ENCODE measurements at places on chromosomes 3 and 15.

GRCh38 chr3:186983659-186984058 lies 53.3 kb downstream of the ST6GAL1 start:
- no peak for DNase-seq

DNA sequence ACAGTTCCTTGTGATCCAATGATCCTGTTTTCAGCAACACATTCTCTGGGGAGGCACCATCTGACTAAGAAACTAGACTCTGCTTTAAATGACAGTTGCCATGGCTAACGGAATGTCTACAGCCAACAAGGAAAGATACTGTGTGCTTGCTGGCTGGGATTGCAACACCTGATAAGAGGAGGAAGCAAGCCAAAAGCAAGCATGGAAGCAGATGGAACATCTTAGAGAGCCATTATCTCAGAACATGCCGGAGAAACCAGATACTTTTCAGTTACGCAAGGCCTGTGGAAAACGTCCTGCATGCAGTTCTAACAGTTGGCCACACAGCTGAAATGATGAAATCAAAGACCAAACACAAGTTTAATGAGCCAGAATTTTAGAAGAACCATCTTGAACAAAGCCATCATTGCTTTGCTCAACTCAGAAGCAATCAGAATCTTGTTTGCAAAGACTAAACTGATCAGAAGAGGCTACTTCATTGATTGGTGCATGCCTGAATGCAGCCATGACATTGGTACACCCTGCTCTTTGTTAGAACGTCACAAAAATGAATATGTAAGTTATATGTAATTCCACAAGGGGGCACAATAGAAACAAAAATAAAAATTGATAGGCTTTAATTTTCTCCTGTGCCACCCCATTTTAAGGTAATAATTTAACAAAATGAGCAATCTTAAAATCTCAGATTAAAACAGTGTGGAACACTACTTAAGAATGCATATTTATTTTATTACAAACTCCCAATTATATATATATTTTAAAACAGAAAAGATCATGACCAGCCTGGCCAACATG lies 50.8 kb downstream of the GXYLT2 start:
- DNase-seq, result peak; percentile 63

DNA sequence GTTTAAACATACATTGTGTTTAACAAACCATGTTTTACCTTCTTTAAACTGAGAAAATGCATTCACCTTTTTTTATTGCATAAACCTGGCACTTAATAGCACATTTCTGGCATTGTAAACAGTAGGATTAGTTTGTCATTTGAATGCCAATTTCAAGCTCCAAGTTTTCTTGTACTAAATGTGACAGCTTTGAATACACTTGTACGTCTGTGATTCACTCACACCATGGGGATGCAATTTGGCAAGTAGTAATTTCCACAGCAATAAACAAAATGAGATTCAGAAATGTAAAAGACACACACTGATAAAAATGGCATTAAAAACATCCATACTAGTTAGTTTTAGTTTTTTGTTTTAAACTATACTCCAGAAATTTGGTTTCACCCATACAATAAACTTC lies 598.9 kb downstream of the SI start:
- no peak for DNase-seq

- peak; percentile 34 for DNase-seq
Measured at GRCh38 chr3:71487418-71487817, 96.1 kb downstream of the FOXP1 start.

GRCh38 chr3:176479248-176479647 lies 718.0 kb downstream of the TBL1XR1 start:
- DNase-seq, result no peak

GRCh38 chr15:84861781-84862180 lies 22.7 kb upstream of the SLC28A1 start:
- DNase-seq, result no peak

GRCh38 chr3:13288732-13289718 lies 131.1 kb downstream of the NUP210 start:
- DNase-seq, result no peak

DNA sequence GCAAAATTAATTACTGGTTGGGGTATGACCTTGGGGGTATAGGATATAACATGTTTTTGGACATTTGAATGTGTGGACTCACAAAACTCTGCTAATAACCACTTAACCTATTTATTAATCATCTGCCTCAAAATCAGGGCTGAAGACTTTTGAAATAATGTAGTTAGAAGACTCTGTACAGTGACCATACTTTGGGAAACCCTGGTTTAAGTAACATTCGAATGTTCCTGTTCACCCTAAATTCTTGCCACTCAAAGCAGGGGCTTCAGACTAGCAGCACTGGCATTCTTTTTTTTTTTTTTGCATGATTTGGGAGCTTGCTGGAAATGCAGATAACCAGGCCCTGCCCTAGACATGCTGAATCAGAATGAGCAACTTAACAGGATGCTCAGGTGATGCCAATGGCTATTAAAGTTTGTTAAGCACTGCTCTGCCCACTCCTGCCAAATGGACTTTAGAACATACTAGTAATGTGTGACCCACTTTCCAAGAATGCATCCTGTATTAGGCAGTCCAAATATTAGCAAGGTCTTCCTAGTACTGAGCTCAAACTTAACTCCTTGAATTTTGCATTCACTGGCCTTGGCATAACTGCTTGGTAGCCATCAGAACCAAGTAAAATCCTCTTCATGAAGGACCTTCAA lies 12.7 kb upstream of the ST3GAL6 start:
- DNase-seq, result no peak

GRCh38 chr3:15065550-15066007 lies 464 bp upstream of the MRPS25 start:
- DNase-seq, result no peak

- no peak for DNase-seq
Measured at GRCh38 chr3:139118835-139119234, 74.1 kb upstream of the PRR23C start.

GRCh38 chr3:158896729-158897128 lies 94.9 kb downstream of the MFSD1 start:
- no peak for DNase-seq

DNA sequence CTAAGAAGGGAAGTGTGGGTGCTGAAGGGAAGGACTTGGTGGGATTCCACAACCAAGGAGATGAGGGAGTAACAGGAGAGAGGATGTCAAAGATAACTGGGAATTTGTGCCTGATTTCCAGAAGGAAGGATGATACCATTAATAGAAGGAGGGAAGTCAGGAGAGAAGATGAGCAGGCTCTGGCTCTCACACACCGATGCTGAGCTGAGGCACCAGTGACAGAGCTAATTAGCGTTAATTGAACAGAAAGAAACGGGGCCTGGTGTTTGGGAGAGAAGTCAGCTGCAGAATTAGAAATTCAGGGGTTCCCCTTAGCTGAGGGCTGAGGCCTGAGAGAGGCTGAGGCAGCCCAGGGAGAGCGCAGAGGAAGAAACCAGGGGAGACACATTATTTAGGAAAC lies 11.9 kb upstream of the PDIA5 start:
- DNase-seq, result no peak

DNA sequence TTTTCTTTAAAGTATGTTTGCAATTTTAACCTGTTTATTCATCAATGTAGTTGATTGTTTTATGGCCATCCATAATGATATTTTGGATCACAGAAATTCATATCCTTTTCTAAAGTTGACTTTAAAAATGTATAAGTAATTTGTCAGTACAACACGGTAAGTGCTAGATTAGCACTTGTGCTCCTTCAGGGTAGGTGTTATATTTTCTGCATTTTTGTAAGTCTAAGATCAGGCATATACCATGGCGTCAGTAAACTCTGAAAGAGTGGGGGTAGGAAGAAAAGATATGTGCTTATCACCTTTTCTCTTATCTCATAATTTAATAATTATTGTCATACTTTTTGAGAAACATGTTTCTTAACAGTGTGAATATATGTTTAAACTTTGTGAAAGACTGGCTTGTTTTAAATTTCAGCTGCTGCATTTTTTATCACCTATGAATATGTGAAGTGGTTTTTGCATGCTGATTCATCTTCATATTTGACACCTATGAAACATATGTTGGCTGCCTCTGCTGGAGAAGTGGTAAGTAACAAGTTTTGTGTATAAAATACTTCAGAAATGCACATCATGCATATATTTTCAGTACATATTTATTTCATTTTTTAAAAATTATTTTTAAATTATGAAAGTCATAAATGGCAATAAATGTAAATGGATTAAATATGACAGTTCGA lies 22.1 kb downstream of the SLC25A26 start:
- no peak for DNase-seq

GRCh38 chr3:13289771-13290285 lies 130.3 kb downstream of the NUP210 start:
- DNase-seq, result no peak

Measured in CD4-positive, alpha-beta T cell treated with Interleukin-10 for 1 hour (primary cell).